Astrocyte (in vitro differentiated cells and primary cell): ENCODE measurements at places on chromosomes 5 and 9. TPM values are rescaled to one million over a fixed set of nuclear protein-coding genes. Genes with fewer than 3 reads are reported as not detected.

FOXD1 gene
- total RNA-seq = 13.5 and 16.9 TPM in 2 replicates

IGFBPL1 gene
- total RNA-seq = 5.6 and 11.0 TPM in 2 replicates

USP20 gene
- 24.1 and 24.9 TPM in 2 replicates for total RNA-seq

TXNDC8 gene
- not detected in 2 replicates for total RNA-seq

C5orf52 gene
- not detected in 2 replicates for total RNA-seq

STPG3 gene
- total RNA-seq = not detected in 2 replicates

CSF1R gene
- 1.4 and 1.6 TPM in 2 replicates for total RNA-seq

GRCh38 chr9:99071313-99072039 is 33.4 kb upstream of the TGFBR1 start:
- H3K27me3 ChIP-seq = no peaks in the 10 kb centered on the region
- no peaks in the 10 kb centered on the region for H3K36me3 ChIP-seq
- peak; percentile 39 for DNase-seq
- H3K4me3 ChIP-seq = no peak overlapping the region
- H3K27ac ChIP-seq = peak overlapping the region; percentile 36

GRCh38 chr9:117266855-117267497 is 147.9 kb downstream of the ASTN2 start:
- no peaks in the 10 kb centered on the region for H3K27me3 ChIP-seq
- H3K27ac ChIP-seq = no peak overlapping the region
- H3K36me3 ChIP-seq = no peaks in the 10 kb centered on the region
- H3K4me1 ChIP-seq = no peaks in the 10 kb centered on the region
- DNase-seq = no peak
- no peak overlapping the region for H3K4me3 ChIP-seq

GRCh38 chr5:151675611-151676313 is 11.0 kb downstream of the SPARC start:
- peak overlapping the region; percentile 76 for H3K27ac ChIP-seq
- H3K36me3 ChIP-seq = peaks cover 72% of the 10 kb centered on the region
- peaks cover 94% of the 10 kb centered on the region for H3K4me1 ChIP-seq
- no peaks in the 10 kb centered on the region for H3K27me3 ChIP-seq

DNA sequence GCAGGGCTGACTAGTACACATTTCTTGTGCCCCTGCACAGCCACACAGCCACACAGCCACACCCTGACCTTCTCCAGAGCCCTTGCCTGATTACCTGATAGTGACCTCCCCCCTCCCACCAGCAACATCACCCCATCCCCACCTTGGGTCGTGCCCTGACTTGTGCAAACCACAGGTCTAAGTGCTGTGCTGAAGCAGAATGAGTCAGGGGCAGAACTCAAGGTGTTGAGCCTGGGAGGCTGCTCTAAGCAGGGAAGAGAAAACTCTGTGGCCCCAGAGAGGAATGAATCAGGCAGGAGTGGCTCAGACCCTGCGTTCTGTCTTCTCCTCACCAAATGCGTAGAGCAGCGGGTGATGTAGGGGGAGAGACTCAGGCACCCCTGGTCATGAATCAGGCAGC is 24.3 kb upstream of the FAT2 start:
- H3K36me3 ChIP-seq = no peaks in the 10 kb centered on the region
- no peak overlapping the region for H3K4me3 ChIP-seq
- peak; percentile 18 for DNase-seq
- peaks cover 8% of the 10 kb centered on the region for H3K4me1 ChIP-seq

DNA sequence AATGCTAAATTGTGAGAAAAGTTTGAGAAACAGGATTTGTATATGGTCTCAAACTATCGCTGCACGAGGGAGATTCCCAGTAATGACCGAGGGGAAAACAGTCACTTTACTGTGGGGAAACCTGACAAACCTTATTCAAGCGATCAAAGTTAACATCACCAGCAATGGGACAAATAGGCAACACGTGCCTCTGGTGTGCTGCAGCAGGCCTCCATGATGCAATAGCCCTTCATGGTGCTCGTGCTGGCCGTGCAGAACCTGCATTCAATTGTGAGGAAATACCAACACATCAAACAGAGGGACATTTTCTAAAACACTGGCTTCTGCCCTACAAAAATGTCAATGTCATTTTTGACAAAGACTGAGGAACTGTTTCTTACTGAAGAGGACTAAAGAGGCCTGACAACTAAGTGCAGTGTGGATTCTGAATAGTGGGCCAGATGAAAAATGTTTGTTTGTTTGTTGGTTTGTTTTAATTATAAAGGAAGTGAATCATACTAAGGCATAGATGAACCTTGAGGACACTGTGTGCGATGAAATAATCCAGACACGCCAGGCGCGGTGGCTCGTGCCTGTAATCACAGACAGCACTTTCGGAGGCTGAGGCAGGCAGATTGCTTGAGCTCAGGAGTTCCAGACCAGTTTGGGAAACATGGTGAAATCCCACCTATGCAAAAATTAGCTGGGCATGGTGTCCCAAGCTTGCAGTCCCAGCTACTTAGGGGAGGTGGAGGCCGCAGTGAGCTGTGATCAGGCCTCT is 17.6 kb upstream of the MARCHF6 start:
- no peak for DNase-seq
- peaks cover 12% of the 10 kb centered on the region for H3K4me1 ChIP-seq
- no peak overlapping the region for H3K4me3 ChIP-seq
- no peaks in the 10 kb centered on the region for H3K27me3 ChIP-seq
- no peak overlapping the region for H3K27ac ChIP-seq

GRCh38 chr9:99128133-99128406 is 23.2 kb downstream of the TGFBR1 start:
- H3K27ac ChIP-seq = peak overlapping the region; percentile 40
- no peaks in the 10 kb centered on the region for H3K27me3 ChIP-seq
- no peak for DNase-seq
- H3K4me3 ChIP-seq = no peak overlapping the region
- H3K4me1 ChIP-seq = peaks cover 21% of the 10 kb centered on the region

- H3K36me3 ChIP-seq = no peaks in the 10 kb centered on the region
- H3K4me1 ChIP-seq = peaks cover 7% of the 10 kb centered on the region
- peak overlapping the region; percentile 34 for H3K4me3 ChIP-seq
These were observed 507.8 kb upstream of the MPDZ start for GRCh38 chr9:13787234-13787833.

DNA sequence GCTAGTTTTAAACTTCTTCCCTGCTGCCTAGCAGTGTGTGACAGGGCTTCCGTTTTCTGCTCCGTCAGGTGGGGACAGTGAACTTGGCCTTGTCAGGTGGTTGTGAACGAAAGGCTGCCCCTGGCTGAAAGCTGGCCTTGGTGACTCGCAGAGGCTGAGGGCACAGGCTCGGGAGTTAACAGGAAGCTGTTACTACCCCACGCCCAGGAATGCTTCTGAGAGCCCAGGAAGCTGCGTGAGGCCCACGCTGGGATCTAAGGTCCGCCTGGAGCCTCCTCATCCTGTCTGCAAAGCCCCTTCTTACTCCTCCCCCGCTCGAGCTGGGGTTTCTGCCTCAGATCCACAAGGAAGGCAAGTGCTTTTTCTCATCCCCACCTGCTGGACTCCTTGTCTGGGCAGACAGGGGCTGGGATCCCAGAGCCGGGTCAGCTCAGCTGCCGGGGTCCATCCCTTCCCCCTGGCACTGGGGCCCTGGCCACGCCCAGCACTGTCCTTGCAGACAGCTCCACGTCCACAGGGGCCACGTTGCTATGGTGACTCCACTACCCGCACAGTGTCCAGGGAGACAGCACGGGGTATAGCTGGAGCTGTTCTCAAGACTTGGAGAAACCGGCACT is 124.7 kb upstream of the TBC1D2 start:
- no peak overlapping the region for H3K4me3 ChIP-seq
- peaks cover 23% of the 10 kb centered on the region for H3K4me1 ChIP-seq
- H3K27ac ChIP-seq = peak overlapping the region; percentile 26
- no peaks in the 10 kb centered on the region for H3K36me3 ChIP-seq
- H3K27me3 ChIP-seq = no peaks in the 10 kb centered on the region

DNA sequence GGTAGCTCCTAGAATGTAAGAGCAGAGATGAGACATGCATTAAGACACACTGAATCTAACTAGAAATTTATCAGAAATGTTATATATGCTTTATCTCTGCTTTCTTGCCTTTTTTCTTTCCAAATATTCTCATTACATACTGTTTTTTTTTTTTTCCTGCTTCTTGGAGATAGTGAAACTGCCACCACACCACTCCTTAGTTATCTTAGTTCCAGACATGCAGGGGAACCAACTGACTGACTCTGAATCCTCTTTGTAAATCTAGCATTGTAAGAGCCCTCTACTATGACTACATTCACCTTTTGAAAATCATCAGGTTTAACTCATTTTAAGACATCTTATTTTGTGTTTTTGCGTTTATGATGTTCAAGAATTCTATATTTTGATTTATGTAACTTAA is 181.3 kb upstream of the ST8SIA4 start:
- H3K4me1 ChIP-seq = no peaks in the 10 kb centered on the region
- H3K4me3 ChIP-seq = no peak overlapping the region
- no peaks in the 10 kb centered on the region for H3K36me3 ChIP-seq
- H3K27ac ChIP-seq = no peak overlapping the region
- H3K27me3 ChIP-seq = no peaks in the 10 kb centered on the region

GRCh38 chr5:160315968-160316367 is 3.6 kb upstream of the CCNJL start:
- no peaks in the 10 kb centered on the region for H3K36me3 ChIP-seq
- no peak overlapping the region for H3K27ac ChIP-seq
- no peaks in the 10 kb centered on the region for H3K27me3 ChIP-seq
- peaks cover 9% of the 10 kb centered on the region for H3K4me1 ChIP-seq

DNA sequence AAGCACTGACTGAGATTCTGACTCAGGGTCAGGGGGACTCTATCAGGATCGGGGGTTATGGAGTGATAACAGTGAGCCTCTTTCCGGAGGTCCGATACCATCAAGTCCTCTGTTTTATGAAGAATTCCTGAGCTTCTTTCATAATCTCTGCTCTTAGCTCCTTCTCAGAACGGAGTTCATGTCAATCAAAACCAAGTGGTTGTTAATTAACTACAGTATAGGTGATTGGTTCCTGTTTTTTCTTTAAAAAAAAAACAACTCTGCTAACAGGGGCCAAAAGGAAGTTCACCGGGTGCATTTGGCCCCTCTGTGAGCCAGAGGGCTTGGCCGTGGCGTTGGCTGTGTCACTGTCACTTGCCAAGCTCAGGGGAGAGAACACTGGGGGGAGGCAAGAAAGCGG is 4.0 kb downstream of the GFI1B start:
- no peaks in the 10 kb centered on the region for H3K36me3 ChIP-seq
- DNase-seq = no peak
- H3K4me3 ChIP-seq = no peak overlapping the region
- peaks cover 35% of the 10 kb centered on the region for H3K27me3 ChIP-seq
- no peaks in the 10 kb centered on the region for H3K4me1 ChIP-seq
- H3K27ac ChIP-seq = no peak overlapping the region

DNA sequence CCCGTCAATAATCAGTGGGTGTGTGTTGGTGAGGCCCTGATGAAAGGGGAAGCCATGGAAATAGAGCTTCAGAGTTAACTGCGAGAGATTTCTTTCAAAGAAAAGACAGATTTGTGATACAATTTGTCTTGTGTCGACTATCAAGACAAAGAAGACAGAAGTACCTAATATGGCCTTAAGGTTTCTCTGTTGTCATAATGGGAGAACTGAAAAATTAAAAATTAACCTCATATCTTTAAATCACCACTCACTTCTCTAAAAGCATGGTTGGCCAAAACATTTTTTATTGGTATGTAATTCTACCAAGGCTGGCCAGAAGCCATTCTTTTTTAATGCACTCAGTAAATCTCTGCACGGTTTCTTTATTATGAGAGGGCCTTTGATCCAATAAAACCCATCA is 282.9 kb upstream of the WWC1 start:
- H3K27ac ChIP-seq = no peak overlapping the region
- no peak for DNase-seq
- H3K36me3 ChIP-seq = no peaks in the 10 kb centered on the region

GRCh38 chr9:5384436-5384835 is 44.8 kb upstream of the RLN1 start:
- no peaks in the 10 kb centered on the region for H3K27me3 ChIP-seq
- peaks cover 18% of the 10 kb centered on the region for H3K4me1 ChIP-seq
- DNase-seq = no peak
- H3K4me3 ChIP-seq = no peak overlapping the region
- H3K36me3 ChIP-seq = no peaks in the 10 kb centered on the region

- H3K4me3 ChIP-seq = no peak overlapping the region
- no peak for DNase-seq
- H3K27ac ChIP-seq = no peak overlapping the region
- no peaks in the 10 kb centered on the region for H3K36me3 ChIP-seq
- no peaks in the 10 kb centered on the region for H3K27me3 ChIP-seq
These were observed 36.1 kb downstream of the FGF18 start for GRCh38 chr5:171455522-171455921.

DNA sequence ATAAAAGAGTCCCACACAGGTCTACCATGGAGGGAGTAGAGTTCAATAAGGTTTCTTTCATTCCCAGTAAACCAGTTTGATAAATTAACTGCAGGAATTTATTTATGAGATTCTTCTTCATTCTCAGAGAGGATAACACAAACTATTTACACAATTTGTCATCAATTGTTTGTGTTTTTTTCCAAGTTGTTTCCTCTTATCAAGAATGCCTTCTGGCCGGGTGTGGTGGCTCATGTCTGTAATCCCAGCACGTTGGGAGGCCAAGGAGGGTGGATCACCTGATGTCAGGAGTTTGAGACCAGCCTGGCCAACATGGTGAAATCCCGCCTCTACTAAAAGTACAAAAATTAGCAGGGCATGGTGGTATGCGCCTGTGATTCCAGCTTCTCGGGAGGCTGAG is 216.7 kb downstream of the MLLT3 start:
- no peak overlapping the region for H3K27ac ChIP-seq
- no peaks in the 10 kb centered on the region for H3K4me1 ChIP-seq
- no peak for DNase-seq
- no peaks in the 10 kb centered on the region for H3K27me3 ChIP-seq

DNA sequence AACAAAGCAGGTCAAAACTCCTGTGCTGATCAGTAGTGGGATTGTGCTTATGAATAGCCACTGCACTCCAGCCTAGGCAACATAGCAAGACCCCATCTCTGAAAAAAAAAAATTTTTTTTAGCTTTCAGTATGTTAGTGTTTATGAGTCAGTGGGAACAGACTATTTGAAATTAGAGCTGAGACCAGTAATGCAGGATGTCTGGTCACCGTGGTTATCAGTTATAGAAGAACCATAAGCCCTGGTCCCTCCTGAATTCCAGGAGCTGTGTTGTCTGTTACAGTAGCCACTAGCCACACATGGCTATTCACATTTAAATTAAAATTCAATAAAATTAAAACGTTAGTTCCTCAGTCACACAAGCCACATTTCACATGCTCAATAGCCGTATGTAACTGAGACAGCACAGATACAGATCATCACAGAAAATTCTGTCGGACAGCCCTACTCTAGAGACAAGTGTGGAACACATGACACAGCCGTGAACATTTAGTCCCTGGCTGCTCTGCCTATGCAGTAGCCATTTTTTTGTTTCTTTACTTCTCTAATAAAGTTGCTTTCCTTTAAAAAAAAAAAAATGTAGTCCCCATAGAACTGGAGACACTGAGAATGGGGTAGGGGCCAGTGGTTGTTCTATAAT is 96.1 kb upstream of the SAP30L start:
- no peak overlapping the region for H3K4me3 ChIP-seq
- no peak overlapping the region for H3K27ac ChIP-seq
- H3K4me1 ChIP-seq = peaks cover 6% of the 10 kb centered on the region
- peaks cover under 1% of the 10 kb centered on the region for H3K36me3 ChIP-seq

DNA sequence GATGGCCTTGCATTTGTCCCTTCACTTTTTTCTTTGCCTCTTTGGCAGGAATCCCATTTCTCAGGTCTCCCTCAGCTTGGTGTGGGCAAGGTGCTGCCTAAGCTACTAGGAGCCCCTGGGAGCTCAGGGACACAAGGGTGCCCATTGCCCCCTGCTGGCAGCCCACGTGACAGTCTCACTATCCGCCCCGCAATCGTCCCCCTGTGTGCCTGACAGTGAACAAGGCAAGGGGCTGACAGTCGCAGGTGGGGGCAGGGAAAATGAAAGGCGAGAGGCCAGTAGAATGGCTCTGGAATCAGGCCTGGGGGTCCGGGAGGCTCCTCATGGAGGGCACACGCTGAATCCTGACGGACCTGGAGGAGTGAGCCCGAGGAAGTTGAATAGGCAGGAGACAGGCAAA is 2.0 kb upstream of the PCDH12 start:
- no peak overlapping the region for H3K4me3 ChIP-seq
- H3K27ac ChIP-seq = no peak overlapping the region
- H3K36me3 ChIP-seq = no peaks in the 10 kb centered on the region
- peaks cover 4% of the 10 kb centered on the region for H3K4me1 ChIP-seq
- no peaks in the 10 kb centered on the region for H3K27me3 ChIP-seq
